ENCODE measurements at places on chromosomes 6 and 20.

GRCh38 chr6:158993639-158994038, 6.4 kb downstream of the RSPH3 start:
- DNase-seq: no peak

DNA sequence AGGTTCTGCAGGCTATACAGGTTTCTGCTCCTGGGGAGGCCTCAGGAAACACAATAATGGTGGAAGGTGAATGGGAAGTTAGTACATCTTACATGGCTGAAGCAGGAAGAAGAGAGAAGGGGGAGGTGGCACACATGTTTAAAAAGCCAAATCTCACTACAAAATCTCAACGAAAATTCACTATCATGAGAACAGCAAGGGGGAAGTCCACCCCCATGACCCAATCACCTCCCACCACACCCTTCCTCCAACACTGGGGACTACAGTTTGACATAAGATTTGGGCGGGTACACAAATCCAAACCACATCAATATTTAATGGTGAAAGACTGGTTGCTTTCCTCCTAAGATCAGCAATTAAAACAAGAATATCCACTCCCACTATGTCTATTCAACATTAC, 13.8 kb upstream of the POLR1H start:
- DNase-seq: no peak

DNA sequence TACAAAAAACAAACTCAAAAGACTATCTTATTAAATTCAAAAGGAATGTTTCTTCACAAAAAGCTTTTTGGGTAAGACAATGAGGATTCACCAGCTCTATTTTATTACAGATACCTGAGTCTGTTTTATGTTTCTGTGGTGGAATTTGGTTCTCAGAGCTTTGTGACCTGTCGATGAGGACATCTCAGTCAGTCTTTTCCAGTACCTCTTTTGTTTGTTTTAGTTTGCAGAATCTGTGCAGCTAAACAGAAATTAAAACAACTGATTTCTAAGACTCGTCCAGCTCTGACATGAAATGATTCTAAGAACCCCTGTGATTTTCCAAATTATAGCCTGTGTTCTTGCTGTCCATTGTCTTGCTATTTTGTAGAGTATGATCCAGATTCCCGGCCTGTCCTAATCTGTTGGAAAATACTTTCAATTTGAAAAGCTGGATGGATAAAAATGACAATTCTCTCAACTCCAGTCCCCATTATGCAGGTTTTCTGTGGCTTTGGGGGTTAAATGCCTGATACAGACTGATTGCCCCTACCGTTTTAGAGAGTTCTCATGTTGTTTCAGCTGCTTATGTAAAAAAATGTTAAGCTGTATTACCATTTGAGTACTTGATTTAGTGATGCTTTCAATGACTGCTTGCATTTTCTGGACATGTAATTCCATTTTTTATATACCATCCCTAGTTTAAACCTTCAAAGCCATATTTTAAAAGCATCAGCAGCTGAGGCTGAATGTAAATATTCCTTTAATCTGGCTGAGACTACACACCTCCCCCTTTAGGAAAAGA, 94.2 kb upstream of the TAB2 start:
- no peak for DNase-seq

DNA sequence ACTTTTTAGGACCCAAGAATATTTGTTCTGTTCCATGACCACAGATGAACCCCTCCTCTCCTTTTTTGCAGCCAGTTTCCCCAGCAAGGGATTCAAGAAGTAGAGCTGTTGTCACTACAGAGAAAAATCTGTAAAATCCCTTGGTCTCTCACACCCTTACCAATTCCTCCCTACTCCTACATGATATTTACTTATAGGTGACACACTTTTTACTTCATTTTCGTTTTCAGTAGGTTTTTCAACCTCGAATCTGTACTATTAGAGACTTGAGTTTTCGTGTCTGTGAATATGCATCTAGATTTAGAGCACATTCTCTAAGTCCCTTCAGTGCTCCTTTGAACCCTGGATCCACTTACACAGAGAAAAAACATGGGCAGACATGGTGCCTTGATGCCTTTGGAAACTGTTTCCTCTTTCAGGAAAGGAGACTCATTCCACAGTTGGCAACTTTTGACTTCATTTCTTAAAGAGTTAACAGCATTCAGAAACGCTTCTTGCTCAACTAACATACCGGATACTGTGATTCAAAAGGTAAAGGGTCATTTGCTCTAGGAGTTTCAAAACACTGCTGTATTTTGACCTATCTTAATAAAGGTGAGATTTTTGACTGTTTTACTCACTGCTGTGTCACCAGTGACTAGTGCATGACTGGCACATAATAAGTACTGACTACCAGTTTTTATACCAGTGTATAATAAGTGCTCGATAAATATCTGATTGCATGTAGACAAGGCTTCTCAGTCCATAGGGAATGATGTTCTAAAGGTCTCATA, 50.6 kb downstream of the LAMA4 start:
- DNase-seq: peak; percentile 73

DNA sequence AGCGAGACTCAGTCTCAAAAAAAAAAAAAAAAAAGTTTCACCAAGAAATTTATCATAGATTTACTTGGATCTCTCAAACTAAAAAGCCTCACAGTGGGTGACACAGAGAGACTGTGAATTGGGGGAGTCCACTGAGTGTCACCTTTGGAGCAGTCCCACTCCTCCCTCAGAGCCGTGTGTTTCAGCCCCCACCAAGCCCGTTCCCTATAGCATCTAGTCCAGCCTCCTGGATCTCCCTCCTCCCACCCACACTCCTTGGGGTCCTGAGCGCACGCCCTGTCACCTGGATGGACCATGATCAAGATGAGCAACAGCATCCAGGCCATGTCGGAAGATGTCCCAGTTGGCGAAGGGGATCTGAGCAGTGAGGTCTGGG, 422 bp downstream of the NCR3 start:
- no peak for DNase-seq

DNA sequence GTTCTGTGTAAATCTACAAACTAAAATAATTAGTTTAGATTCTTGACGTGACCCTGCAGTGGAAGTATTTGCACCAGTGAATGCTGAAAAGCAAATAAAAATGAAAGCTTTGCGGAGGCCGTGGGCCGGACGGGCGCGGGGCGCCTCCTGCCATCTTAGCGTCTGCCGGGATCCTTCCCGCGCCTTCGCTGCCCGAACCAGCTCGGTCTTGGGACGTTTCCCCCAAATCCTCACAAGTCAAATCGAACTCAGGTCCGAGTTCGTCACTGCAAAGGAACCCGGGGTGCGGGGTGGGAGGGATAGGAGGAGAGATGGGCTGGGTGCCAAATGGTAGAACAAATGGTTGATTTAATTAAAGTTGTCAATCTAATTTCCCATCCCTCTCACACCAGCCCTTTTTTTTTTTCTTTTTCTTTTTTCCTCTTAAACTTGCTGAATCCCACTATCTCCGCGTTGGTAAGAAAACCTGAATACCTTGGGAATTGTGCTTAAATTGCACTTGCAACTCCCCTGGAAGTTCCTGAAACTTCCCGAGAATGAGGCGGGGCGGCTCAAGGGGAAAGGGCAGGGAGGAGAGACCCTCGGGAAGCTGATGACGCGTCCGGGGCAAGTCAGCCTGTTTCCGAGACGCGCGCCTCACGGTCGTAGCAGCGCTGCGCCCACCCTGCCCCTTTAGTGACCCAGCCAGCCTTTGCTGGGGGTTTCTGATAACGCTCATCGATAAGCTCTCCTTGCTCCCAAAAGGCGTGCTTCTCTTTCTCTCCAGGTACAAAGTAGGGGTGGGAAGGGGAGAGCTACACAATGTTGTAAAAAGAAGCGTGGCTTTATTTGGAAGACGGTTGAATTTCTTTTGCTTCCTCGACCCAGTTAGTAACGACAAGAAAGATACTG, 1.8 kb downstream of the GJA1 start:
- DNase-seq: no peak

- no peak for DNase-seq
These were observed 105.5 kb downstream of the ASCC3 start for GRCh38 chr6:100775667-100776066.

GRCh38 chr6:129607581-129608186, 102.3 kb downstream of the ARHGAP18 start:
- DNase-seq: no peak

GRCh38 chr20:17648791-17649730, 33.0 kb downstream of the RRBP1 start:
- no peak for DNase-seq

DNA sequence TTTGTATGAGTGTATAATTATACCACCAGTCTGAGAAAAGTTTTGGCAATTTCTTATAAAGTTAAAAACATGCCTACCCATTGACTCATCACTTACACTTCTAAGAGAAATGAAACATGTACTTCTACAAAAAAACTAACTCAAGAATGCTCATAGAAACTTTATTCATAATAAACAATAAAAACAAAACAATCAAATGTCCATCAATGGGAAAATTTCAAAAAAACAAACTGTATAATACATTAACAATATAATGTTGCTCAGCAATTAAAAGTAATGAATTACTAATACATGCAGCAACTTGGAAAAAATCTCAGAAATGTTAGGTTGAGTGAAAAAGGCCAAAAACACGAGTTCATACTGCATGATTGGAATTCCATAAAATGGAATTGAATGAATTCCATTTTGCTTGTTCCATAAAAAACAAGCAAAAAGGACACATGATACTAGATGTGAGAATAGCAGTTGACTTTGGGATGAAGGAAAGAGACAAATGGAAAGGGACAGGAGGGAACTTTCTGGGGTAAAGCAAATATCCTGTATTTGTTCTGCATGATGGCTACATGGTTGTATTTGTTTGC, 726.6 kb downstream of the RFPL4B start:
- DNase-seq: no peak

DNA sequence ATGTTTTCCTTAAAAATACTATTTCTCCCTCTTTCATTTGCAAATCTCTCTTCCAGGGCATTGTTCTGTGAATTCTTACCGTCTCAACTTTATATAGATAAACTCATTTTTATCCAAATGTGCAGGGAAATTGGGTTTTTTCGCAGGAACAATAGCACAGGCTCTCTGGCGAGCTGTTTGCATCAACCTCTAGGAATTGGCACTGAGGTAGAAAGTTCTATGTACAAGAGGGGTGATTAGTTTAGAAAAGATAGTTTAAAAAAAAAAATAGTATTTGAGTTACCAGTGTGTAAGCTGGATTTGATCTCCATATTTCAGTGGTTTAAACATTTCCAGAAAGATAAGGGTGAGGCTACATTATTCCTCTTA, 129.7 kb upstream of the BTN3A2 start:
- no peak for DNase-seq

DNA sequence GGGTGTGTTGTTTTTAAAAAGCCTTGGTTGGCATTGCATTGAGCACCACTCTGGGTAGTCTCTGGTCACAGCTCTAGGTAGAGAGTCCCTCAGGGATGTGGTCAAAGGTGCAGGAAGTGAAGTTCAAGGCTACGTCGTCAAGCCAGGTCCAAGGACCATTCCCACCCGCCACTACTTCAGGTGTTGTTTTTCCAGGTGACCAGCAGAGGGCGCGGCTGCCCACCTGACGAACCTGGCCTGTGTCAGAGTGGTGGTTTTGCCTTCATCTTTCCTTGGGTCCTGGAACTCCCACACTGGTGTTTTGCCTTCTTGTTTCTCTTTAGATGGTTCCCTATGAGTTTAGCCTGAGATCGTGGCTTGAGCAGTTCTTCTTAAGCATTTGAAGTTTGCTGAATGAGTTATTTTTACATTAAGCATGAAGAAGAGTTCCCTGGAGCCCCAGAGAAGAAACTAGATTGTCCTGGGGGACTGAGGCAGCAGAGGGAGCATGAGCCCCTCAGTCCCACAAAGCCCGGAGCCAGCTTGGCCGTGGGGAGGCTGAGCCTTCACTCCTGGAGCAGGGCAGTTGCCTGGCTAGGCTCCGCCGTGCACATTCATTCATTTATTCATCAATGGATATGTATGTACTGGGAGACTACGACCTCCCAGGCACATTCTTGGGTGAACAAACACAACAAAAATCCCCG, 5.6 kb upstream of the PHACTR3 start:
- no peak for DNase-seq

GRCh38 chr20:51579137-51579536, 36.6 kb upstream of the NFATC2 start:
- no peak for DNase-seq

DNA sequence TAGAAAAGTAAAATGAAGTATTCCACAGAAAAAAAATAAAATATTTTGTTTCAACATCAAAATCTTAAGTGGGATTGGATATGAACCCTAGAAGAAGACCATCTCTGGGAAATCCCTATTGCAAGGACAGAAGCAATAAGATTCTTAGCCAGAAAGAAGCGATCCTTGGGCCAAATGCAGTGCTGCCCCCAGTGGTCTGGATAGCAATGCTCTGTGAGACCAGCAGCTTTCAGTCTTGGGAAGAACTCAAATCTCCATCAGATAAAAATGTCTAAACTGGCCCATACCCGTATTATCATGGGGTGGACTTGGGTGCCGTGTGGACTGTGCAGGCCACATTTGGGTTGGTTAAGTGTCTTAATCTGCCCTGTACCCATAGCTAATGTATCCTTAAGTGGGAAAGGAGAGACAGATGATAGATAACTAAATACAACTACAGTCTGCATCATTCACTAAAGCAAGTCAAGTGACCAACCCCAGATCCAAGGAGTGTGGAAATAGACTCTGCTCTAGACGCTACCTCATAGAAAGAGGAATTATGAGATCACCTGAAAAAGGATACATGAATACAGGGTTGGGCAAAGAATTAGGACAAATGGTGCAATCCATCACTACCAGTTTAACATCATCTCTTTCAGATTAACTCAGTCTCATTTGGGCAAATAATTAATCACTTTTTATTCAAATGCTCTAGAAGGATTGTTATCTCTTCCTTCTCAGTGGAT, 38.9 kb upstream of the SNAP25 start:
- DNase-seq: no peak

- no peak for DNase-seq
These were observed 14.2 kb downstream of the NHSL1 start for GRCh38 chr6:138485005-138485545.

DNA sequence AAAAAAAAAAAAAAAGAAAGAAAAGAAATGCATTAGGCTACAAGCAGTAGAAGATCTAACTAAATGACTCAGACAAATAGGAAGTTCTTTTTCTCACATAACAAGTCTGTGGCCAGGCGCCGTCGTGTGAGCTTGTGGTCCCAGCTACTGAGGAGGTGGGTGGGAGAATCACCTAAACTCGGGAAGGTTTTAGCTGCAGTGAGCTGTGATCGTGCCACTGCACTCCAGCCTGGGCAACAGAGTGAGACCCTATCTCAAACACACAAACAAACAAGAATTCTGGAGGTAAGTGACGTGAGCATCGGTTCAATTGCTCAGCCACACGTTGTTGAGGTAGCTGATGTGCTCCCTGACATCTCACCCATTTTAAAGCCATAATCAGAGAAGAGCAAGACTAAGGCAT, 37.9 kb upstream of the SLC23A2 start:
- no peak for DNase-seq

DNA sequence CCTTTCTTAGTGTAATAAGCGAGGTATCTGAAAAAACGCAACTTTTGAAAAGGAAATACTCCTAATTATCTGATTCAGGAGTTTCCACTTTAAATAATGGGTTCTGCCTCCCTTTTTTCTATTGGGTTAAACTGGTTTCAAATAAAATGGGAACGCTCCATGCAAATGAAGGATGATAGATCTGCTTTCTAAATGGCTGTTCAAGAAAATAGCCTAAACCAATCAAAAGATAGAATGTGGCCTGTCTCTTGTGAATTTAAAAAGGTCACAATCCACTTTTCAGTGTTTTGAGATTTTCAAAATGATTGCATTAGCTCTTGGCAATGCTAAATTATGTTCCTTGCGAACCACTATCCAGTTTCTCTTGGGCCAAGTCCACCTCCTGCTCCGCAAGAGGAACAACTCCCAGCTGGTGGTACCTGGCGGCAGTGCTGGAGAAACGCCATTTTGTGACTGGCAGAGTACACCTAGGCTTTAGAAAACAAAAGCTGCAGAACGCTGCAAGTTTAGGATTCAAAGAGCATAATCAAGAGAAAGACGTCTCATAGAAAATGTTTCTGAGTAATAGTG, 56.7 kb downstream of the TRIM38 start:
- no peak for DNase-seq

- no peak for DNase-seq
These were observed 19.4 kb upstream of the IL22RA2 start for GRCh38 chr6:137192821-137193220.

Data from epithelial cell of prostate (primary cell).